Ovary (tissue), 10 donors: ENCODE measurements at places on chromosomes 4 and X. TPM values are rescaled to one million over a fixed set of nuclear protein-coding genes. Genes with fewer than 3 reads are reported as not detected.

DNA sequence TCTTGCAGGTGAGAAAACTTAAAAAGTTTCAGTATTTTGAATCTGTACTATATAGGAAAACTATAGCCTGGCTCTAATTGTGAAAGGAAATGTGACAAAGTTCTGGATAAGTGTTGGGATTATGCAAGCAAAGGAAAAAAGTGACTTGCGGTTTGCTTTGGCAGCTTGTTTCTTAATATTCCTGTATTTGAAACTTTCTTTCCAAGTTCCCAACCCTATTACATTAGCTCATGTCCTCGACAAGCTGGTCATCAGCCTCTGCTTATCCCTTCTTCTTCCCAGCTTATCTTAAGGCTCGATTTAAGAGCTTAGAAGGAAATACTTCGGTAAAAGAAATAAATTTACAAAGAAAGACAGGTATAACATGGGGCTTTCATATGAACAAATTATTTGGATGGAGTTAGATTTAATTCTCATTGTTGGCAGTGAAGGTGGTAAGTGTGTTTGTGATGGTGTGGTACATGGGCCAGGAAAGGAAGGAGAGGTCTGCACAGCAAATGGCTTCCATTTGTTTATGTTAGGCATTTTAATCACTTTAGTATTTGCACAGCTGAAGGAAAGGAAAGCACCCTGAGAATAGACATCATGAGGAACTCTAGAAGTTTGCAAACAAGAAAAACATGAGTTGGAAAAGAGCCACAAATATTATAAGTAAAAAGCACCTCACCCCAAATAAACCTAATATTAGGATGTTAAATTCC lies 5.1 kb upstream of the MYOZ2 start:
- no peak overlapping the region for H3K4me3 ChIP-seq
- no peaks in the 10 kb centered on the region for H3K27me3 ChIP-seq
- no peak for DNase-seq
- no peaks in the 10 kb centered on the region for H3K36me3 ChIP-seq

GRCh38 chr4:17475481-17475880 lies 36.4 kb downstream of the QDPR start:
- no peak overlapping the region for H3K4me3 ChIP-seq
- no peaks in the 10 kb centered on the region for H3K27me3 ChIP-seq
- H3K4me1 ChIP-seq: no peaks in the 10 kb centered on the region

GRCh38 chrX:79290596-79290995 lies 76.5 kb downstream of the ITM2A start:
- no peak overlapping the region for H3K4me3 ChIP-seq
- DNase-seq: no peak
- no peak overlapping the region for H3K27ac ChIP-seq

Gene ARHGAP4
- total RNA-seq: 10.2 TPM

Gene CLDN2
- not detected for total RNA-seq

DNA sequence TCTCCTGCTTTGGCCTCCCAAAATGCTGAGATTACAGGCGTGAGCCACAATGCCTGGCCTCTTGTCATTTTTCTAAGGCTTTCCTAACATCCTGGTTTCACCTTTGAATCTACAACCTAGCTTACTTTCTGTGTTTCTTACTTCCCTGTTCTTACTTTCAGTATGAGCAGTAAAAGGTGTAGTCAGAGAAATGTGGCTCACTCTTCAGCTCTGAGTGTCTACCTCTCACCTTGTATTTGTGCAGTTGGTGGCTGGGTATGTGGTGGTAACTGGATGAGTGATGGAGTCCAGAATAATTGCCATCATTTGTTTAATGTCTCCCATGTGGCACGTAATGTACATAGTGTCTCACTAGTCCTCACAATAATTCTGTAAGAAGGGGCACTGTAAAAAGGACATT lies 19.1 kb upstream of the CXCL11 start:
- no peaks in the 10 kb centered on the region for H3K4me1 ChIP-seq
- H3K27me3 ChIP-seq: no peaks in the 10 kb centered on the region
- H3K27ac ChIP-seq: no peak overlapping the region

- DNase-seq: no peak
- H3K36me3 ChIP-seq: no peaks in the 10 kb centered on the region
- H3K27ac ChIP-seq: no peak overlapping the region
- no peak overlapping the region for H3K4me3 ChIP-seq
Measured at GRCh38 chr4:6204871-6205566, 4.7 kb upstream of the JAKMIP1 start.

DNA sequence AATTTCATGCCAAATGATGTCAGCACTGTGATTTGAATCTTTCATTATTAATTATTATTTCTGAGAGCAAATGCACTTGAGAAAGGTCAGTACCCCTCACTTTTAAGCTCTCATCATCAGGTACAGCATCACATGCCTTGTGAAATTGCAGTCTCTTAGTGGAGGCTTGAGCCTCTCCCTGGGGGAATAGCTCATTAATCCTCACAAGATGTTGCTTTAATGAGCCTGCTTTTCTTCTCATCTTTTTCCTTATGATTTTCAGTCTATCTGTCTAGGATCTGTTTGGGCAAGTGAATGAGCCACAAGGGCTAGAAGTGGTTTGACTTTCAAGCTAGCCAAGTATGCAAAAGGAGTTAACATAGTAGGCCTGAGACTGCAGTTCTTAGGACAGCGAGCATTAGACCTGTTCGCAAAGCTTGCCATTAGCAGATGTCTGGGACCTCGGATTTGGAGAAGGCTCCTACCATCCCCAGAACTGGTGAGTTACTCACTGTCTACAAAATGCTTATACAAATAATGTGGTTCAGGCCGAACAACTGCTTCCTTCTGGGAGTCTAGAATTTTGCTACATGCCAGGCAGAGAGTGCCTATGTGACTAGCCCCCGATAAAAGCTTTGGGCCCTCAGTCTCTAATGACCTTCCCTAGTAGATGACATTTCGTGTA lies 174.5 kb downstream of the IL15 start:
- no peak overlapping the region for H3K4me3 ChIP-seq
- DNase-seq: no peak
- no peaks in the 10 kb centered on the region for H3K4me1 ChIP-seq
- H3K27me3 ChIP-seq: no peaks in the 10 kb centered on the region
- H3K27ac ChIP-seq: no peak overlapping the region
